ENCODE measurements at places on chromosomes 16 and 17.

GRCh38 chr17:50079334-50080095 lies 15.6 kb upstream of the PDK2 start:
- H3K27me3 ChIP-seq: no peaks in the 10 kb centered on the region
- H3K27ac ChIP-seq: no peak overlapping the region
- H3K36me3 ChIP-seq: peaks cover 10% of the 10 kb centered on the region
- no peaks in the 10 kb centered on the region for H3K4me1 ChIP-seq

GRCh38 chr17:2939714-2940351 lies 123.6 kb downstream of the OR1D5 start:
- no peaks in the 10 kb centered on the region for H3K36me3 ChIP-seq
- no peaks in the 10 kb centered on the region for H3K27me3 ChIP-seq
- H3K4me3 ChIP-seq: no peak overlapping the region
- H3K4me1 ChIP-seq: peaks cover 26% of the 10 kb centered on the region

DNA sequence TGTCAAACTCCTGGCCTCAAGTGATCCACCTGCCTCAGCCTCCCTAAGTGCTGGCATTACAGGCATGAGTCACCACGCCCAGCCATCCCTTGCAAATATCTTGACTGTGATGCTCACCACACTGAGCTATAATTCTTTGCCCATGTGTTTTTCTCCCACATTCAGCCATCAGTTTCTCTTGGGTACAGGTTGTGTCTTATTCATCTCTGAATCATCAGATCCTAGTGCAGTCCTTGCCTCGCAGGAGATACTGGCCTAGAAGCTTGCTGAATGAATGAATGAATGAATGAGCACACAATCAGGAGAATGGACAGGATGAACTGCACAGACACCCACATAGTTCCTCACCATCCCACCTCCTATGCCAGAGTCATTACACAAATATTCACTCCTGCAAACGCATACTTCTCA lies 24.4 kb upstream of the ETV4 start:
- H3K27me3 ChIP-seq: no peaks in the 10 kb centered on the region
- H3K4me3 ChIP-seq: no peak overlapping the region
- no peak overlapping the region for H3K27ac ChIP-seq
- H3K36me3 ChIP-seq: no peaks in the 10 kb centered on the region
- DNase-seq: no peak

DNA sequence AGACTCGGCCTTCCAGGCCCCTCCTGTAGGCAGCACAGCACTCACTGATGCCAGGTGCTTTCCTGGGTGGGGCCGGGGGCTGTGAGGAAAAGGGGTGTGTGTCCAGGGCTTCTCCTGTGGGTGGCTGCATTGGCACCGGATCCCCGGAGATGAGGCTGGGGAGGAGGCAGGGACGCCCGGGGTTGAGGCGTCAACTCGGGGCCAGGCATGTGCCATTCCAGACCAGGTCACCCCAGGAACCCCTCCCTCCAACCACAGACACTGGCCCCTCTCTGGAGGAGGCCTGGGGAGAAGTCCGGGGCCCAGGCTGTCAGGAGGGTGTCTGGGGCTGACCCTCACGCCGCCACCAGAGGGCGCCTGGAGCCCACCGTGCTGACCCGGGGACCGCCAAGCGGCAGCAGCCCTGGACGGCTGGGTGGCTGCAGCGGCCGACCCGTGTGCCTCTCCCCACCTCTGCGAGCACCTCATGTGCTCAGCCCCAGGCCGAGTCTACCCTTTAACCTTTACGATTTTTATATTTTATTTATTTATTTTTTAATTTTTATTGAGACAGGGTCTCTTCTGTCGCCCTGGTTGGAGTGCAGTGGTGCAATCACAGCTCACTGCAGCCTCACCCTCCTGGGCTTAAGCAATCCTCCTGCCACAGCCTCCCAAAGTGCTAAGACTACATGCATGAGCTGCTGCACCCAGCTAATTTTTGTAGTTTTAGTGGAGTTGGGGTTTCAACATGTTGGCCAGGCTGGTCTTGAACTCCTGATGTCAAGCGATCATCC lies 3.2 kb upstream of the METRN start:
- peaks cover 6% of the 10 kb centered on the region for H3K4me1 ChIP-seq
- no peak overlapping the region for H3K4me3 ChIP-seq
- no peak overlapping the region for H3K27ac ChIP-seq
- DNase-seq: peak; percentile 88
- H3K36me3 ChIP-seq: no peaks in the 10 kb centered on the region

- H3K27me3 ChIP-seq: no peaks in the 10 kb centered on the region
- no peaks in the 10 kb centered on the region for H3K4me1 ChIP-seq
- DNase-seq: no peak
- H3K4me3 ChIP-seq: no peak overlapping the region
These were observed 23.6 kb upstream of the USP22 start for GRCh38 chr17:21066394-21066793.

DNA sequence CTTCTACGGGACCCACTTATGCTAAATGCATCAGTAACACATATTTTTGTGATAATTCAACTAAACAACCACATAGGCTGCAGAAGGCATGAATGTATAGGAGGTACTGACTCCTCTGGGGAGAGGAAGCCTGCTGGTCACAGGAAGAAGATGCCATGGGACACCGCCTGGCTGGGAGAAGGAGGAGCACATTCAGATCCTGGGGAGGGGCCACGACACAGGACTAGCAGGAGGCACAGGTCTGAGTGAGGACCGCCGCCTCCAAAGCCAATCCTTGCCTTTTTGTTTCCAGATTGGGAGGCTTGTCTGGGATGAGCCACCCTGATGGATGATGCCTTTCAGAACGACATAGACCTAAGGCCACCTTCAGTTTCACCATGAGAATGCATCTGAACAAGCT lies 34.6 kb downstream of the MBTPS1 start:
- DNase-seq: no peak
- H3K4me1 ChIP-seq: peaks cover 23% of the 10 kb centered on the region
- H3K36me3 ChIP-seq: peaks cover 91% of the 10 kb centered on the region
- H3K4me3 ChIP-seq: no peak overlapping the region

GRCh38 chr17:59139939-59140338 lies 15.0 kb downstream of the SKA2 start:
- no peak overlapping the region for H3K27ac ChIP-seq
- H3K4me3 ChIP-seq: no peak overlapping the region
- peaks cover 16% of the 10 kb centered on the region for H3K36me3 ChIP-seq
- peaks cover 2% of the 10 kb centered on the region for H3K4me1 ChIP-seq
- no peak for DNase-seq

DNA sequence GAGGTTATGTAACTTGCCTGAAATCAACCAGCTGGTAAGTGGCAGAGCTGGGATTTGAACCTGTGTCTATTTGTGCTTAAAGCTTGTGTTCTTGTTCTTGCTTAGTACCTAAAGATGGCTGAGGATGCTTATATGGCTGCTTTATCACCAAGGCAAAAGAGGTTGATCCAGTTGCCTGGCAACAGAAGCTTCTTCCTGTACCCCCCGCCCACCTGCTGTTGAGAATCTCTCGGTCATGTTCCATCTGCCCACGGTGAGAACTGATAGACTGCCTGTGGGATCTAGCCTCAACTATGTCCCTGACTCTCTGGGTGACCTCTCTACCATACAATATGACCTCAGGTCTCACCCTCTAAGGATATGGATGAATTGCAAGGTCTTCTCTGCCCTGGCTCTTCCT lies 60.7 kb downstream of the ABCC6 start:
- no peaks in the 10 kb centered on the region for H3K4me1 ChIP-seq
- H3K4me3 ChIP-seq: no peak overlapping the region
- peaks cover 5% of the 10 kb centered on the region for H3K27me3 ChIP-seq
- no peak overlapping the region for H3K27ac ChIP-seq

DNA sequence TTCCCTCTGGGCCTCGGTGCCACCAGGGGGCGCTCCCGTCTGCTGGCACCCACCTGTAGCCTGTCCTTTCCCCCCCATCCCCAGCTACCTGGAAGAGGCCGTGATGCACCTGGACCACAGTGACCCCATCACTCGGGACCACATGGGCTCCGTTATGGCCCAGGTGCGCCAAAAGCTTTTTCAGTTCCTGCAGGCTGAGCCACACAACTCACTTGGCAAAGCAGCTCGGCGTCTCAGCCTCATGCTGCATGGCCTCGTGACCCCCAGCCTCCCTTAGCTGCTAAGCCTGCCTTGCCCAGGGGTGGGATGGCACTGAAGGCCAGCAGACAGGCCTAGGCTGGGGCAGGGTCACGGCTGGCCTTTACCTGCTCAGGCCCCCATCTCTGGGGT lies 818 bp upstream of the NRN1L start:
- DNase-seq: peak; percentile 83
- peaks cover 75% of the 10 kb centered on the region for H3K36me3 ChIP-seq
- H3K4me1 ChIP-seq: no peaks in the 10 kb centered on the region
- H3K4me3 ChIP-seq: no peak overlapping the region
- H3K27me3 ChIP-seq: no peaks in the 10 kb centered on the region
- peak overlapping the region; percentile 41 for H3K27ac ChIP-seq

DNA sequence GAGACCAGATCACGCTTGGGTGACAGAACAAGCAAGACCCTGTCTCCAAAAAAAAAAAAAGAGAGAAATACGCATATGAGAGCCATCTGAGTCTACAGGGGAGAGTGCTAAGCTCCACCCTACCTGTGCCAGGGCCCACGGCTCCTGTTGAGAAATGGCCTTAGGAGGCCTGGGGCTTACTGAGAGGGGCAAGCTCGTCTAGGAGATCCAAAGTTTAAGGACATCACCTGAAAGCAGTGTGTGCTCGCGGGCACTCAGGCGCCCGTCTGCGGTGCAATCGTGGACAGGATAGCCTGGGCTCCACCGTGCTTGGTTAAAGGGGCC lies 14.5 kb upstream of the BAIAP2 start:
- H3K27ac ChIP-seq: no peak overlapping the region
- peaks cover 2% of the 10 kb centered on the region for H3K36me3 ChIP-seq
- no peak overlapping the region for H3K4me3 ChIP-seq
- peaks cover 31% of the 10 kb centered on the region for H3K4me1 ChIP-seq

GRCh38 chr16:24834459-24835335 lies 11.1 kb upstream of the SLC5A11 start:
- peaks cover 1% of the 10 kb centered on the region for H3K4me1 ChIP-seq
- no peak overlapping the region for H3K27ac ChIP-seq
- DNase-seq: no peak
- H3K27me3 ChIP-seq: no peaks in the 10 kb centered on the region

DNA sequence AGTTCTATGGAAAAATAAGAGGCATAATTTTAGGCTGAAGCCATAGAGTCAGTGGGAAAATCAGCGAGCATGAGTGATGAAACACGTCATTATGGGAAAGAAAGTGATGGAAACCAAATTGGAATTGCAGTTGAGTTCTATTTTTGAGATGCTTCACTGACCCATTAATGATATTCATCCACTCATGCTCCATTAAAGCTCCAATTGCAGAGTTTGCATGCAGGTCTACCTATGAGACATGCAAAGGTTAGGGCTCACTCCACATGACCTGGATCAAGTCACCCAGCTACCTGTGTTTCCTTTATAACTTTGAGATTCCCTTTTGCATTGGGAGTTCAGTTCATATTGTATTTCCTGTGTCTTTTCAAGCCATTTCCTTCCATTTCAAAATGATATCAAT lies 8.0 kb upstream of the KRTAP2-4 start:
- no peak overlapping the region for H3K4me3 ChIP-seq
- H3K27me3 ChIP-seq: peaks cover 25% of the 10 kb centered on the region
- H3K4me1 ChIP-seq: no peaks in the 10 kb centered on the region
- H3K36me3 ChIP-seq: no peaks in the 10 kb centered on the region
- DNase-seq: no peak
- H3K27ac ChIP-seq: no peak overlapping the region

GRCh38 chr16:5756969-5757368 lies 659.4 kb upstream of the EEF2KMT start:
- no peaks in the 10 kb centered on the region for H3K4me1 ChIP-seq
- no peak overlapping the region for H3K27ac ChIP-seq
- no peak for DNase-seq
- H3K27me3 ChIP-seq: no peaks in the 10 kb centered on the region

DNA sequence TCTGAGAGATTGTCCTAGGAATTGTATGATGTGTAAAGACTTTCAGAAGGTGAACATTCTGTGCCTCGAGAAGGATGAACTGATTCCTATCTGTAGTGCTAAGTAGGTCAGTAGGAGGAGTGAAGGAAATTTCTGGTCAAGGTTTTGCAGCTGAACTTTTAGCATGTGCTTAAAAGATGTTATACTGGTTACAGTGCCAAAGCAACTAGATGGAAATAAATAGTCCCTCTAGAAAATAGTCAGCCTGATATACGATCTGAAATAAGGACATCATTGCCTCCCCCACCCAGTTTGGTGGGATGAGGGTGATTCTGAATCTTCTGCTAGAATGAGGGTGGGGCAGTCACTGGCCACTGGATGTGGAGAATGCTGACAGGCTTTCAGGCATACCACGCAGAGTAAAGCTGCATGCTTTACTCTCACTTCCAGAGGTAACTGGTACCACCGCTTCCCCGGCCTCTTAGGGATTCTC lies 57.2 kb upstream of the VPS4A start:
- peaks cover 18% of the 10 kb centered on the region for H3K4me1 ChIP-seq
- H3K4me3 ChIP-seq: no peak overlapping the region
- DNase-seq: no peak
- no peaks in the 10 kb centered on the region for H3K27me3 ChIP-seq
- H3K27ac ChIP-seq: no peak overlapping the region
